ENCODE measurements at places on chromosomes 16 and 17.
A peak's percentile ranks its signal among the peaks of the same experiment; 100 is the strongest.

- DNase-seq = no peak
Observed at GRCh38 chr17:4072487-4073157, 70.2 kb downstream of the ZZEF1 start.

DNA sequence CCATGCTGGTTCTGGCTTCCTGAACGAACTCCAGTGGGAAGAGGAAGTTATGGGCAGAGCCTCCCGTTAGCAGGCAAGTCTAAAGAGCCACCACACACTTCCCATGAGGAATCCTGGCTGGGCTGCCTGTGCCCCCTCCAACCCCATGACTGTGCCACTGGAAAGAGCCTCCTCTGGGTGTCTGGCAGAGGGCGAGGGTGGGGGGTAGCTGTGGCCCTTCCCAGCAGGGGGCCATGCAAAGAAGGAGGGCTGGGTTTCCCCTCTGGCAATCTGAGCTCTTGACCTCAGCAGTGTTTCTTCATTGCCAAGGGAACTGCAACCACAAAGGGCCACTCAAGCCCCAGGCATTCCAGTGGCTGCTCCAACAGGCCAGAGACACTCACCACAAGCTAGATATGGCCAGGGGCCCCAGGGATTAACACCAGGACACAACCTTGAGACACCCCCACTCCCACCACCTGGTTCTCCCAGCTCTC, 1.7 kb upstream of the RRAD start:
- DNase-seq = no peak

- no peak for DNase-seq
Observed at GRCh38 chr17:49018748-49019147, 21.6 kb downstream of the IGF2BP1 start.

- no peak for DNase-seq
Observed at GRCh38 chr16:1788708-1789100, 4.8 kb downstream of the IGFALS start.

DNA sequence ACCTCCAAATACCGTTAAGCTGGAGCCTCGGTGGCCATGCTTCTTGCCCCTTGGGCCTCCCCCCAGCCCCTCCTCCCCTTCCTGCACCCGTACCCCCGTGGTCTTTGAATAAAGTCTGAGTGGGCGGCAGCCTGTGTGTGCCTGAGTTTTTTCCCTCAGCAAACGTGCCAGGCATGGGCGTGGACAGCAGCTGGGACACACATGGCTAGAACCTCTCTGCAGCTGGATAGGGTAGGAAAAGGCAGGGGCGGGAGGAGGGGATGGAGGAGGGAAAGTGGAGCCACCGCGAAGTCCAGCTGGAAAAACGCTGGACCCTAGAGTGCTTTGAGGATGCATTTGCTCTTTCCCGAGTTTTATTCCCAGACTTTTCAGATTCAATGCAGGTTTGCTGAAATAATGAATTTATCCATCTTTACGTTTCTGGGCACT, 928 bp downstream of the HBA1 start:
- no peak for DNase-seq

GRCh38 chr17:30576326-30576861, 99.2 kb downstream of the GOSR1 start:
- DNase-seq = no peak

DNA sequence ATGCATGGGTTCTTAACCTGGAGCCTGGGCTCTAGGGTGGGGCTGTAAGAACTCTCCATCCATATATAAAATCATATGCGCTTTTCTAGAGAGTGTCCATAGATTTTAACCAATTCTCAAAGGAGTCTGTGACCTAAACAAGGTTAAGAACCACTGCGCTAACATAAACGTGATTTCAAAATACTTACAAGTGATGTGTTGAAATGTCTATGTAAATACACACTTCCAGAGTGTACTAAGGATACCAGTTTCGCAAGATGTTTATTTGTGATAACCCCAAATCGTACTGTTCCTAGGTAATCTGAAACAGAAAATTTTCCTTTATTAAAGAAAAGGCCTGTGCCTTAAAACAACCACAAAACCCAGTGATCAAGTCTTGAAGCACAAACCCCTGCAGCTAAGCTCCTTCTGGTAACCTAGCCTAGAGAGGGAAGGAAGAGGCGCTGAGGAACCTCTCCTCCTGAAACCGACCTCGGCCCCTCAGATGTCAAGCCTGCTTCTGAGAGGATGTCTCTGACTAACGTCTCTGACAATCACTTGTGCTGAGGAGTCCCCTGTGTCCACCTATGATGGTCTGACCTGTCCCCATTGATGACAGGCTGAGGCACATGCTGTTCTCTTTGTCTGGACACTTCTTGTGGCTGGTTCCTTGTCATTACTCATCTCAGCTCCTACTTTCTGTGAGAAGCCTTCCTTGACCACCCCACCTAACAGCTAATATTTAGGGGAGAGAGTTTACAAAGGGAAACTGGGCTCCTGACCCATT, 32.2 kb downstream of the SNN start:
- no peak for DNase-seq

GRCh38 chr16:85868495-85868894, 30.5 kb upstream of the IRF8 start:
- no peak for DNase-seq

- DNase-seq = no peak
Observed at GRCh38 chr17:61750656-61751055, 112.7 kb downstream of the BRIP1 start.

DNA sequence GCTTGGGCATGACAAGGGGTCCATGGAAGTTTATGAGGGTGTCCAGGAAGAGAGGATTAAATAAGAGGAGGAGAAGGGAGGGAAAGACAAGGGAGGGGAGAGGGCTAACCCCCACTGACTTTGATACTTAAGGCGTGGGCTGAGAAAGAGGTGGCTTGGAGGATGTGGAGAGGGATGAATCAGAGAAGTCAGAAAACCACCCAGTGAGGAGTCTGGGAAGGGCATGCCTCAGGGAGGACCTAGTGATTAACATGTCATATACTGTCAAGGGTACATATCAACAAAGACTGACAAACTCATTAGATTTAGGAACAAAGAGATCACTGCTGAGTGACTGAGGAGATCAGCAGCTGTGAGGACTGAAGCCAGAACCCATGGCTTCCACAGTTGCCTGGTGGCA, 145.4 kb downstream of the IRX5 start:
- DNase-seq = no peak

GRCh38 chr17:4998732-4999429, 1.1 kb downstream of the KIF1C start:
- DNase-seq = no peak

- DNase-seq = no peak
Observed at GRCh38 chr17:42266918-42267766, 9.0 kb downstream of the STAT5B start.

DNA sequence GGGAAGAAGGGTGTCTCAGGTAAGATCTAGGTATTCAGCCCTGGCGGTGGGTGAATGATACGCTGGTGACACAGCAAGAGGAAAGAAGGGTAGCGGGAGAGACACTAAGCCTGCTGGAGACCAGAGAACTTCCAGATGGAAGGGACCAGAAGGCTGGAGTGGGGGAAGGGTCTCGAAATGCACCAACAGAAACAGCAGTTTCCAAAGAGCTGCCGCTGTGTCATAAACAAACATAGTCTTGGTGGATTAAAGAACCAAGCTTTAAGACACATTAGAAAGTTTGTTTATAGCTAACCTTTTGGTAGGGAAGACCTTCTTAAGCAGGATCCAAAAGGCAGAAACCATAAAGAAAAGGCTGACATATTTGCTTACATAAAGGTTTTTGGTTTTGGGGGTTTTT, 20.9 kb downstream of the TRPV3 start:
- no peak for DNase-seq

GRCh38 chr16:70805787-70806186, 4.8 kb upstream of the VAC14 start:
- DNase-seq = no peak

GRCh38 chr17:72955391-72956140, 136.9 kb downstream of the SLC39A11 start:
- no peak for DNase-seq

GRCh38 chr17:60381958-60382357, 10.0 kb downstream of the USP32 start:
- DNase-seq = no peak

GRCh38 chr17:28958820-28959455, 7.6 kb upstream of the PHF12 start:
- DNase-seq = no peak

DNA sequence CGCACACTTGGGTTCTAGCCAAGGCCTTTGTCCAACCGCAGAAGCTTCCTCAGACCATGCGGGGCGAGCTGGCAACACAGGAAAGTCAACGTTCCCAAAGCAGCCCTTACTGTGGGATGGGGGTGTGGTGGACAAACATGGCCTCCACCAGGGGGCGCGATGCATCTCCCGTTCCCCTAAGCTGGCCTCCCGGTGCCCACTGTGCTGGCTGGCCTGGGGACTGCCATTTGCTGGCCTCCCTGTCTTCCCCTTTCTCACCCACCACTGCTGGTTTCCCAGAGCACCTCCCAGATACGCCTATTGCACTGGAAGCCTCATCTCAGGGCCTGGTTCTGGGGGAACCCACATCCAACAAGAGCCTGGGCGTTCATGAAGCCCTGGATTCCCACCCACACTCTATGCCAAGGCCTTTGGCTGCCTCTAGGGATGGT, 145.3 kb downstream of the IRF8 start:
- peak; percentile 51 for DNase-seq

DNA sequence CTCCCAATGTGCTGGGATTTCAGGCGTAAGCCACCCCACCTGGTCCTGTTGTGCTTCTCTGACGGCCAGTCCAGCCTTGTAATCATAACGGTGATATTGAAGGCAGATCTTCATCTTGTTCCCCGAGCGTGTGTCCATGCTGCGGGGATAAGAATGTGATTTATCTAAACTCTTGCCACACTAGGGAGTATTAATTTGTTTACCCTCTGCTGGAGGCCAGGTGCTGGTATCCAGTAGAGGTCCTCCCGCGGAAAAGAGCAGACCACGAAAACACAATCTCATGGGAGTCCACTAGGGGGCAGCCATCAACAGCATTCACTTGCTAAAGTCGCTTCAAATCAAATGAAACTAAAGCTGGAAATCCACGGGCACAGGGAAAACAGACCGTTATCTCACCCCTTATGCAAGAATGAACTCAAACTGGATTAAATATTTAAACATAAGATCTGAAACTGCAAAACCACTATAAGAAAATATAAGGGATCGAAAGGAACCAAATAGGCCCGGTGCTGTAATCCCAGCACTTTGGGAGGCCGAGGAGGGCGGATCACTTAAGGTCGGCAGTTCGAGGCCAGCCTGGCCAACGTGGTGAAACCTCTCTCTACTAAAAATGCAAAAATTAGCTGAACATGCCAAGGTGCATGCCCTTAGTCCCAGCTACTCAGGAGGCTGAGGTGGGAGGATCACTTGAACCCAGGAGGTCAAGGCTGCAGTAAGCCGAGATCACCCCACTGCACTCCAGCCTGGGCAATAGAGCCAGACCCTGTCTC, 22.3 kb upstream of the RBBP6 start:
- DNase-seq = peak; percentile 62

DNA sequence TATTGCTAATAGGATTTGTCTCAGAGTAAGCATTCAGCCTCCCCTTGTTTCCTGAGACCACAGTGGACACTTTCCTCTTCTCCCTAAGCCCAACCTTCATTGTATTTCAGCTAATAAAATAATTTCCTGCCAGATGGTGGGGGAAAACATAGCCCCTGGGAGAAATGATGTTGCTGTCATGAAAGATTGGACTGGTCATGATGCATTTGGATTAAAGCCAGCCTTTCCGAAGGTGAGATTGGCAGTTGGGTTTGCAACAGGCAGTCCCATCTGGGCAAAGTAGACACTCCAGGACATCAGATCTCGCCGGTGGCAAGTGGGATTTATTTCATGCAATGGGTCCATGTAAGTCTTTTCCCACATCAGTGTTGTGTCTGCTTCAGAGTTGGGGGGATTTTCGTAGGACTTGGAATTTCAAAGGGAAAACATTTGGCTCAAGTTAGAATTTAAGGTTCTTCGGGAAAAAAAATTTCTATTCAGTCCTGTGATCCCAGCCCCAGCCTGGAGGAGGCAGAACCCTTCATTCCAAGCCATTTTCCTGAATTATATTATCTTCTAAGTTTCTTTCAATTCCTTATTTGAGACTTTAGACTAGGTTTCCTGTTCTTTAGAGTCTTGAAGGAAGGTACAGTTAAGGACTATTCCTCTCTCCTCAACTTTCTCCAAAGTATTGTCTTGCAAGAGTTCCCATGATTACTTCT, 391.7 kb downstream of the XYLT1 start:
- DNase-seq = no peak

- DNase-seq = peak; percentile 52
Observed at GRCh38 chr16:4693956-4694641, 737 bp downstream of the NUDT16L1 start.

DNA sequence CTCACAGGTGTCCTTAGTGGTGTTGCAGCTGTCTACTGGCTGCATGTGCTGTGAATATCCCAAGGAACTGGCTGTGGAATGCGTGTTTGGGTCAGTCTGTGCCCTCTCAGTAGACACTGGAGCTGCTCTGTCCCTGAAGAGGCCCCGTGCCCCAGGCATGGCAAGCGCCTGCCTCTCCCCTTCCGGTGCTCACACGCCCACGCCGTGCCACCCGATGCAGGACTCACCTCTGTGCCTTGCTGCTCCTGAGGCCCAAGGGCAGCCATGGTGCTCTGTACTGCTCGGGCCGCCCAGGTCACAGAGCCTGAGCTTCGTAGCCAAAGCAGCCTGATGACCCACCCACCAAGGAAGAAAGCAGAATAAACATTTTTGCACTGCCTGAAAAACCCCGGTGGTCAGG, 10.0 kb downstream of the RGS11 start:
- no peak for DNase-seq

GRCh38 chr16:78045865-78046581, 23.7 kb downstream of the CLEC3A start:
- DNase-seq = no peak

- DNase-seq = no peak
Observed at GRCh38 chr17:35161281-35161761, 13.7 kb downstream of the UNC45B start.

DNA sequence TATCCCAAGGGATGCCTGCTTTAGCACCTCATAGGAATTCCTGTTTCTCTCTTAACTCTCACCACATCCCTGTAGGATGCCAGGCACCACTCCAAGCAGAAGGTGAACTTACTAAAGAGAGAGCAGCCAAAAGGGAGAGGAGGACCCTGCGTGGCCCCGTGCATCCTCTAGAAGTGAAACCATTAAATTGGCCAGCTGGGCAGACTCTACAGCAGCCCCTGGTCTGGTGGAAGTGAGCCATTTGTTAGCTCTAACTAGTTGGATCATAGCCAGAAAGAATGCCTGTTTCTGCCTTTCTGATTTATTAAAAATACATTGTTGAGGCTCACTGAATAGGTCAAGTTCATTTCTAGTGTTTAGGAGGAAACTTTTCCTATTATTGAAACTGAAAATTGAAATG, 22.3 kb downstream of the TMEM11 start:
- no peak for DNase-seq

All from stimulated activated CD4-positive, alpha-beta T cell treated with anti-CD3 and anti-CD28 coated beads, Interleukin-4, amount 100 ng/mL, for 4 hours (primary cell).